ENCODE measurements at places on chromosomes 3 and 15.

GRCh38 chr3:8765528-8765927, 3.9 kb downstream of the OXTR start:
- DNase-seq = no peak

GRCh38 chr3:42441791-42442190, 31.4 kb upstream of the LYZL4 start:
- DNase-seq = no peak

GRCh38 chr3:141860766-141861513, 15.5 kb upstream of the ATP1B3 start:
- DNase-seq = no peak

DNA sequence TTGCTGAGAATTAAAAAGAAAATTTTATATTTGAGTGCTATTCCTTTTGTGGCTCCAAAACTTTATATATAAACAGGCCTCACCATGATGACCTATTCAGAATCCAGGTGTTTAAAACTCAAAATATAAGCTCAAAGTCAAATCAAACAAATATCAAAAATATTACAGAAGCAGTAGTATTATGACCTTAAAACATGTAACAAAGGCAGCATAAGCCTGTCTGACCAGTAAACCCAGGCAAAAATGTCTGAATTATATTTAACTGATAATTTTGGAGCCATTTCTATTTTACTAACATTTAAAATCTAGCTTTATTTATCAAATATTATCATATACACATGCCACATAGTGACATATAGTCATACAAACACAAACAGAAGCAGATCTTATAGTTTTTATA, 6.4 kb upstream of the NOX5 start:
- DNase-seq = no peak

DNA sequence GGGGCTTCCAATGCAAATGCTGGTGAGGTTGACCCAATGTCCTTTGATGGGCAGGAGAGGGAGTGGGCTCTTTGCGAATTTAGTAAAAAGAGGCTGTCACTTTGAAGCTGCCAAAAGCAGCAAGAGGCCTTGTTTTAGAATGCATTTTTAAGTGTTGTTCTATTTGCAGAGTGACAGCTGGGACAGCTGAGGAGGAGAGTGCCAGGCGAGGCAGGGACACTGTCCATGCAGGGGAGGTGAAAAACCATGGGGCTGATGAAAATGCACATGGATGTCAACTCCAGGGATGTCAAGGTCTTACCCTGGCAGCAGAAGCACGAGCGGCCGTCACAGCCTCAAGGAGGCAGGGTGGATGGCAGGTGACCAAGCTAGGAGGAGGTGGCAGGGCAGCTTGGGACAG, 279.8 kb downstream of the ADAMTS17 start:
- DNase-seq = no peak

- DNase-seq = no peak
Observed at GRCh38 chr3:193446965-193447602, 68.5 kb upstream of the ATP13A5 start.

DNA sequence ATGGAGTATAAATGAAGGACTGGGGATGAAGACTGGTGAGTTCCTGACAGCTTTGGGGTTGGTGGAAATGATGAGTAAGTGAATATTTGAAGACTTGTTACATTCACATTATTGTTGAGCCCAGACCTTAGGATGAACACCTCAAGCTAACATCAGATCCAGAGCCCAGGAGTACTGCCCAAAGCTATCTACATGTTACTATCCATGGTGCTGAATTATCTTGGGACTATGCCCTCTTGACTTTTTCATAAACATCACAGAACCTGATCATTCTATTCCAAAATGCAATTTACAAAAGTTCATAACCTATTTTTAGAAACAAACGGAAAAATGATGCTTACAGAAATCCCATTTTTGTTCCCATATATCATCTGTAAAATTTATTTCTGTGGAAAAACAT, 613.3 kb downstream of the TUSC7 start:
- DNase-seq = no peak

DNA sequence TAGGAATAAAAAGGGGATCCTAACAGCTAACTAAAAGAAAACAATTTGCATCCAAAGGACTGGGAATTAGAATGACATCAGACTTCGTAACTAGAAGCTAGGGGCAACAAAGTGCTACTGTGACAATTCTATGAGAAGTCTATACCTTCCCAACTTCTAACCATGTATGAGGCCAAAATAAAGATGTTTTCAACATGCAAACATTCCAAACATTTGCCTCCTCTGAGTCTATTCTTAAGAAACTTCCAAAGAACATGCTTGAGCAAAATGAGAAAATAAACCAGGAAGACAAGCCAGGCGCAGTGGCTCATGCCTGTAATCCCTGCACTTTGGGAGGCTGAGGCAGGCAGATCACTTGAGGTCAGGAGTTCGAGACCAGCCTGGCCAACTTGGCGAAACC, 13.1 kb upstream of the RNF7 start:
- no peak for DNase-seq

DNA sequence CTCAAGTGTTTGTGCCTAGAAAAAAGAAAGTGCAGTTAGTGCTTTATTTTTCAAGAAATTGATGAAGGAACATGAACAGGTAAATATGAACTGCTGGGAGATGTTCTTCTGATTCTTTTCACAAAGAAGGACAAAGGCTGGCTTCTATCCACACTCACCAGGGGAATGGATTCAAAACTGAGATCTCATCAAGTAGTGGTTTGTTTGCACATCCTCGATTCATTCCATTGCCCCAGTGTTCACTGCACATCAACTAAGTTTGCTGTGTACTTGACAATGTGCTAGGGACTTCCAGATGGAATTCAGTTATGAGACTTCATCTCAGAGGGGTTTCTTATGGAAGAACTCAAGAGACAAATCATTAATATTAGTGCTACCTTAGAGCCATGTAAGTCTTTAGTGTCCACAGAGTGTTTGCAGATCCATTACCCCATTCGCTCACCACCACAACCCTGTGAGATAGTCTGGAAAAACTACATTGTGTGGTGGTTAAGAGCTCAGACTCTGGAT, 332.9 kb upstream of the PPP2R3A start:
- DNase-seq = no peak

DNA sequence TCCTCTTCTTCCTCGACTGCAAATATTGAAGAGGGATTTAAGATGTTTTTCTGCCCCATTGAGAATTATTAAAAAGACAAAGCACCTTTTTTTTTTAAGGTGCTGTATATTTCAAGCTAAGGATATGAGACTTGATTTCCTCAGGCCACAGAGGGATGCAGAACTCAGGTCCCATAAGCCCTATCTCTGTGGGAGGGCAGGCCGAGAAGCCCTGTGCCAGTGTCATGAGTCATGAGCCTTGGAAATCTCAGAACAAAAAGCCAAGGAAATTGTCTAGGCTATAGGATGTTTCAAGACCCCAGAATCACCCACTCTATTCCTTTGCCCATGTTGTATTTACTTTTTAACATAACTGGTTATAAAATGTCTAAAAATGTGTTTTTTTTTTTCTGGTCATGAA, 7.3 kb downstream of the ESYT3 start:
- DNase-seq = no peak

DNA sequence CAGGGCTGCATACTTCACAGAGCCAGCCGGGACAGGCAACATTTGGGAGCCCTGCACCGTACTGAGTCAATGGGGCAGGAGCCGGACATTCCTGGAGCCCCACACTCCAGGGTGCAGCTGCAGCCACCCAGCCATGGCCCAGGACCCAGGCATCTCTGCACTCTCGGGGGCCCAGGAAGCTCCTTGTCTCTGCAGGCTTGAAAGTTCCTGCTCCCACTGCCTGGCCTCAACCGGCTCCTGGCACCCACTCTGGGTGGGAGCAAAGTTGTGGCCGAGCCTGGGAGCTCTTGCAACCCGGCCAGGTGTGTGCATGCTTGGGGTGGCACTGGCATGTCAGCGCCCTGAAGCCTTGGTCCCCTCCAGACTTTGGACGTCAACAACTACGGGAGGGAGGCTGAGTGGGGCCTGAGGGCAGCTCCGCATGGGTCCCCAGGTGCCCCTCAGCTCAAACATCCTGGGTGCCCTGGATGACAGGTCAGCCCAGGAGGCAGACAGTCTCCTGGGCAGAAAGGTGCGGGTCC, 833.5 kb upstream of the CADM2 start:
- DNase-seq = no peak

DNA sequence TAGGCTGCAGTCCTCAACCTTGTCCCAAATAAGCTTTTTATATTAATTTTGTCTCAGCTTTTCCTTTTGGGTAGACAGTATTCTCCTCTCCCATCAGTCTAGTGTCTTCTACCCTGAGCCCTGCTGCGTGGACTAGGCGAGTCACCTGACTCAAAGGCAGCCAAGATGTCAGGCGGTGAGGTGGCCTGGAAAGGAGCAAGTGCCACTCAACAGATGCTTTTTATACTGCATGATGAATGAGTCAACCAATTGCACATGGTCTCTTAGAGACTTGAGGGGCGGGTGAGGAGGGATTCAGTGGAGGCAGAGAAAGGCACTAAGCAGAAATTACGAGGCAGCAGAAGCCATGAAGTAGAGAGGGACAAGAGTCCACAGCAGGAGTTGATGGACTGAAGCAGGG, 95.9 kb downstream of the FRMD4B start:
- no peak for DNase-seq

DNA sequence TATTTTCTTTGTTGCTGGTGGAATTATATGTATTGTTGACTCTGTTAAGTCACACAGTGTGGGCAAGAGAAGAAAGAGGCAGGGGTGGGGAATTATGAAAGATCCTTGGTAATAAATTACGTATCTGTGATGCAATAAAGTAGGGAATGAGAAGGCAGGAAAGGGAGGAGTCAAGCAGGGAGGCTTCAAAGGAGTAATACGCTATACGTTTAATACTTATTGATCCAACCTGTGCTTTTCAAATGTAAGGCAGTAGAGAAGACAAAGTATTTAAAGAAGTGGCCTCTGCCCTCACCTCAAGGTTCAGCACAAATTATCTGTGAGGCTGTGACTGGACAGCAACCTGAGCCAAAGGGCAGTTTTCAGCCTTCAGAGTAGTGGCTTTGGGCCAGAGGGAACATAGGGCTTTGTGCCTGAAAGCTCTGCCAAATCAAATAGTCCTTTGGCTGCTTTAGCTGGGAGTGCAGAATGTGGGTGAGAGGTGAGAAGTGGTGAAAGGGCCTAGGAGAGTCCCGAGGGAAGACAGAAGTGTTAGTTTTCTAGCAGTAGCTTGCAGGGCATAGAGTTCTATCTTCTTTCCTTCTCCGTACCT, 1.2 kb upstream of the PLIN1 start:
- peak; percentile 68 for DNase-seq

GRCh38 chr3:166435469-166436057, 598.3 kb upstream of the BCHE start:
- DNase-seq = no peak
